ENCODE measurements at places on chromosomes 2 and 18.

DNA sequence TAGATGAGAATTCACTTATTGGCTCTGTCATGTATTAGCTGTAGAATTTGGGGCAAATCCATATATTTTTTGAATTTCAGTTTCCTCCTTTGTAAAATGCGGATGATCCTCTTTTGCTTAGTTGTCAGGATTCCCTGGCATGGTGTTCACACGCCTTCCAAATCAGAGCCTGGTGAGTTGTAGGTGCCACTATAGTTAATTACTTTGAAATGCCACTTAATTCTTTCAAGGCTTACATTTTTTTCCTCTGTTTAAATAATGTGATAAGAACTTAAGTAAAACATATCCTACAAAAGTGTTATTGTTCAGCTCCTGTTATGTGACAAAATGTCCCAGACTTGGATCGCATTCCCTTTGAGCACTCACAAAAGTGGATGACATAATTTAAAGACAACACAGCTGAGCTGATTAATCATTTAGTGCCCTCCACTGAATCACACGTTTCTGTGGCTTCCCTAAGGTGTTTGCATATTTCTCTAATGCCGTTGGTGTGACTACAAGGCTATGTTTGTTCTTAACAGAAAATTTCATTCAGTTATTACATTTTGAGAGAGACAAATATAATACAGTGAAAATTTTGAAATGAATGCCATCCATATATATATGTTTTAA is 471.2 kb upstream of the CHST9 start:
- DNase-seq = no peak

GRCh38 chr2:128368437-128369107 is 49.9 kb upstream of the HS6ST1 start:
- DNase-seq = no peak

DNA sequence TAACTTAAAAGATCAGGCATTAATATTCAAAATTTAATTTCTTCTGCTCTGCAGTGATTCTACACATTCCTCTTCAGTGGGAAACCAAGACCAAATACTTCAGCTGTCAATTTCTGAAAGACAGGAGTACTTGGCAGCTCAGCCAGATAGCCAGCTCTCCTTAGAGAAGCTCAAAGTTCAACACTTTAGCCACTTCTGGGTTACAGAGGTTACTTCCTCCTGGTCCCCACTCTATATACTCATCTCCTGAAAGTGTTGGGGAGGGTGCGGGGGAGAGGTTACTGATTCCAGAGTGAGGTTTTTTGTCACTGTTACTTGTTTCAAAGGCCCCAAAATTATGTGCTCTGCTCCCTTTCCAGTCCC is 4.1 kb downstream of the CYTIP start:
- no peak for DNase-seq

- DNase-seq = no peak
These were observed 21.1 kb downstream of the EMX1 start for GRCh38 chr2:72938455-72938854.

GRCh38 chr2:190254063-190254850 is 65.4 kb downstream of the HIBCH start:
- DNase-seq = no peak

GRCh38 chr18:8980496-8980895 is 122.0 kb upstream of the NDUFV2 start:
- DNase-seq = no peak

DNA sequence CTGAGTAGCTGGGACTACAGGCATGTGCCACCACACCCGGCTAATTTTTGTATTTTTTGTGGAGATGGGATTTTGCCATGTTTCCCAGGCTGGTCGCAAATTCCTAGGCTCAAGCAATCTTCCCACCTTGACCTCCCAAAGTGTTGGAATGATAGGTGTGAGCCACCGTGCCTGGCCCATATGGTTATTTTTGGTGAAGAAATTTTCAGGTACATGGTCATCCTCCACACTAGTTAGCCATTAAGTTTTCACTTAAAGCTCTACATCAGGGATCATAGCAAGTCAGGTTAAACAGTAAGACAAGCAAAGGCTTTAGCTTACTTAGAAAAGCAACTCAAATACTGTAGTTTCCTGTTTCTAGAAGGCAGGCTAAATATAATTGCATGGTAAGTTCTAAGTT is 104.3 kb upstream of the GRB14 start:
- DNase-seq = no peak

DNA sequence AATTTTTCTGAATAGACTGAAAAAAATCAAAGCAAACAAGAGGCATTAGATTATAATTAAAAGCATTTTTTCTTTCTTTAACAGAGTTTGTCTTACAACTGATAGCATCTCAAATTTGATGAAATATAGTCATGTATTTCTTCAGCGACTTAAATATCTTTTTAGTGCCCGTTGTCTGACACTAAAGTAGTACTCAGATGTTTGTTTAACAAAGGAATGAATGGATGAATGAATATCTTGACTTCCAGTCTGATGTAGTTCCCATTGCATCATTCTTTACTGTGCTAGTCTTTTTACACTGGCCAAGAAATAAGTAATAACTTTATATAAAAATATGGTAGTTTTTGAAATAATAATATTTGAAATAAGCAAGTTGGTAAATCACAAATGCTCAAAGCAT is 111.1 kb downstream of the TTC27 start:
- DNase-seq = no peak

DNA sequence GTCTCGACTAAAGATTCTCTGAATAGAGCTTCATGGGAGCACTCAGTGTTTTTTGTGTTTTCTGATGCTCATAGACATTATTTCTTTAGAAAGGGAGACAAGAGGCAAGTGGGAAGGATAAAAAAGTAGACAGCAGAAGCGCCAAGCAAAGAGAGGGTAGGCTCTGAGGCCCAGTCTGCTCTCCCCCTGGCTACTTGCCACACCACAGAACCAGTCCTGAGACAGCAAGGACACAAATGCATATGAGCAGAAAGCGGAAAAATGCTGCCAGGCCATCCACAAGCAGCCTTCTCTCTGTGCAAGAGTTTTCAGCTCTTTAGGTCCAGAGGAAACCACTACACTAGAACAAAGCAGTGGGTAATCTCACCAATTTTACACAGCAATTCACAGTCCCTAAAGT is 285.4 kb downstream of the ZNF521 start:
- no peak for DNase-seq

GRCh38 chr2:232402518-232402917 is 4.1 kb upstream of the ALPG start:
- no peak for DNase-seq

DNA sequence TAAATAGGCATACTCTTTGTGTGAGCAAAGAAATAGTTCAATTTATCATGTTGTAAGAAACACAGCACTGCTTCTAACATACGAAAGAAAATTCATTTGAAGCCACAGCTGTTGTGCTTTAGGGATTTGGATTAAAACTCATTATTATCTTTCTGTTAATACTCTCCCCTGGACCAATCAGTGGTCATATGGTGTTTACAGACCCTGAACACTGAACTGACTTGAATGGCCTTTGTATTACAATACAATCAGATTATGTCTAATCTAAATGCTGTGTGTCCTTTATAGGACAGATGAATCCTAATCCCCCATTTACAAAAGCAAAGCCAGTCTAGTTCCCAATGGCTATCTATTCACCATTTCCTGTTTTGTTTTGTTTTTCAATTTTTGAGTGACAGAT is 36.5 kb downstream of the ZNF385B start:
- DNase-seq = no peak

DNA sequence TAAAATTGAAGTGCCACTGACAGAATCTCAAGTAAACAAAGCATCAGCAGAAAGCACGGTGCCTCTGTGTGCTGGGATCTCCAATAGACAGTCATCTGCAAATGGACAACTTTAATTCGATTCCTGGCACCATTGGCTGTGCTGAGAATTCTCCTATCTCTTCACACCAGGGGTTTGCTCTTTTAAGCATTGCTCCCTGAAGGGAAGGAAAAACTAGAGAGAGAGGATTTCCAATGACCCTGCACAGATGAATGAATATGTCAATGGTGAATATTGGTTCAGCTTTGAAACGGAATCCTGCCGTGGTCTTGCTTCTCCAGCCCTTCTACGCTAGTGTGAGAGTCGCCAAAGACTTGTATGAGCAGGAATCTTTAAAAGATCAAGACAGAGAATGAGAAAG is 97.9 kb downstream of the FIGN start:
- no peak for DNase-seq

DNA sequence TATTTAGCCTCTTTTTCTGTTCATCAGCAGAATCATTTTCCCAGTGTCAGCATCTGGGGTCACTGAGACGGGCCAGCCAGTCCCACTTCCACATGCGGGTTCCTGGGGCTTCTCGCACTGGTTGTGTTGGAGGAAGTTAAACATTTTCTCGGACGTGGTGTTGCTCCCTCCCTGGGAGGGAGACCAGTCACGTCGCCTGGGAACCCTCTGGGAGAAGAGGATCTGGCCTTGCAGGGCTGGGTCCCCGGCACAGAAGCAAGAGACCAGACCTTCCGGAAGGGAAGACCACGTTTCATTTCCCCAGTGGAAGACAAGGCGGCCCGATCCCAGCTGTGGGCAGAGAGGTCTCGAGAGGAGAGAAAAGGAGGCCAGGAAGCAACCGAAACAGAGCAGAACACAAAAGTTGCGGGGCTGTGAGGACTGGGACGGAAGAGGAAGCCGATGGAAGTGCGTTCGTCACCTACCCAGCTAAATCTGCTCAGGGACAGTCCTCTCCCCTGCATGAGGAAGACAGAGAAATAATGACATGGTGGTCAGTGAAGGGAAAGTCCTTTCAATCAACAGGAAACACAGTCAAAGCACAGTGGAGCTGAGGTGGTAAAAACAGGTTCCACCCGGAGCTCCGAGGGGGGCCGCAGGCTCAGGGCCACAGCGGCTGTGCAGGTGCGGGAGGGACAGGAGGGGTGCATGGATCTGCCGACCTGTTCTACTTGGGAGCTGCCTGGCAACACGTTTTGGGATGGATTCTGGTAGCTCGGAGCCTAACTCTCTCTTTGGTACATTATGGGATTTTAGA is 144.4 kb downstream of the MBP start:
- no peak for DNase-seq

DNA sequence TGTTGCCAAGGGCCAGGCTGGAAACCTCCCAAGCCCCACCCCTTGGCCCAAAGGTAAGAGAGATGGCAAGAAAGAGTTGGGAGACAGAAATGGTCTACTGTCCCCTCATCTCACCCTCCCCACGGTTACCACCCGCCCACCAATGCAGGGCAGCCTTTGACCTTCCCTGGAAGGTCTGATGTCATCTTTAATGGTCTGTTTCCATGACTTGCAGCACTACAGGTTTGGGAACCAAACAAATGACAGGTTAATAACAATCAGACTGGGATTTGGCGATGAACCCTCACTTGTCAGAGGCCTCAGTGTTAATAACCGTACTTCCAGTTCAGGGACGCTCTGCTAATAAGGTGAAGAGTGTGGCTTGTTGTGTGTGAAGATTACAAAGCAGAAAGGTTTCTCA is 70.4 kb downstream of the MRO start:
- DNase-seq = no peak

DNA sequence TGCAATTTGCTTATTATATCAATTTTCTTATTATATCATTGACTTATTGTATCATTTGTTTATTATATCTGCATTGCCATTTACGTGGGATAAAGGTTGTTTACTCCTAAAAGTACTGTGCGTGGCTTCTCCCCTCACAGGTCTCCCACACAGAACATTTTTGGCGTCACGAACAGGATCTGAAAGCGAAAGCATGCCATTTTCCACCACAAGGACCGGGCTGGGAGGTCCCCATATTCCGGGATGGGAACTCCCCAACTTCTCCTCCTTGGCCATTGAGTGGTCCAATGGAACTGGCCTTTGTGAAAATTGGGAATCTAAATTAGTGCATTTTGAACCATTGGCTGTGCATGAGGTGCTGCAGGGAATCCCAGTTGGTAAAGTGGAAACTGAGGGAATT is 4.8 kb upstream of the DSG2 start:
- no peak for DNase-seq

GRCh38 chr2:26074676-26075075 is 40.8 kb downstream of the RAB10 start:
- no peak for DNase-seq

DNA sequence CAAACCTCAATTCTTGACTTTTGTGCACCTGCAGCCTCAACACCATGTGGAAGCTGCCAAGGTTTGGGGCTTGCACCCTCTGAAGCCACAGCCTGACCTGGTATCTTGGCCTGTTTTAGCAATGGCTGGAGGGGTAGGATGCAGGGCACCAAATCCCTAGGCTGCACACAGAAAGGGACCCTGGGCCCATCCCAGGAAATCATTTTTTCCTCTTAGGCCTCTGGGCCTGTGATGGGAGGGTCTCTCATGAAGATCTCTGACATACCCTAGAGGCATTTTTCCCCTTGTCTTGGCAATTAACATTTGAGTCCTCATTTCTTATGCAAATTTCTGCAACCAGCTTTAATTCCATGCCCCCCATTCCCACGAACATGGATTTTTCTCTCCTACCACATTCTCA is 10.2 kb downstream of the IL18R1 start:
- DNase-seq = no peak

DNA sequence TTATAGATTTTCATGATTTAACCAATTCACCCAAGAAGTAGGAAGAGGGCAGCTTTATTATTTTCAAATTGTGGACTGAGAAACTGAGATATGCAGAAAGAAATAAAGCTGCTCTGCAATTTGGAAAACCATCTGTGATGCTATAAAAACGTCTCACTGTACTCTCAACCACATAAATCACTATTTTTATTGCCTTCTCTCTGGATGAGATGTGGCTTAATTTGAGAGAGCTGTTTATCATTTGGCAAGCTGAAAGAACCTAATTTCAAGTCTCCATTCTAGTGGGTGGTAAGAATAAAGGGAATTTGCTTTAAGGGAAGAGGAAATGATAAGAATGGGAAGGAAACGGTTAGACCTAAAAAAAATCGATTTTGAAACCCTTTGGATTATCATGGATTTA is 49.9 kb upstream of the CYP1B1 start:
- no peak for DNase-seq

DNA sequence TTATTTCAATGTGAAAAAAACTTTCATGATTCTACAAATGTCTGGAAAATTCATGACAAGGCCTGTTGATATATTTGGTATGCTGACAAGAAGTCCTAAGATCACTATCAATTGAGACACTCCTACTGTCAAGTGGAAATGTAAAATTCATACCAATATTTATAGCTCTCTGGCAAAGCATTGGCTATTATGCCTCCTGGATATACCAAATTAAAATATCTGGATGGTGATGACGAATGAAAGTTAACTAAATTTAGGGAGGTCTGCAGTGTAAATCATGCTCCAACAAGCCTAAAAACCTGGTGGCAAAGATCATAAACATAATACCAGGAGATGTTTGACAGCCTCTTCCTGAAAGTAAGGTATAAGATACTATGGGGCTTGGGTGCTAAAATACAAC is 41.1 kb upstream of the TCF4 start:
- DNase-seq = no peak

DNA sequence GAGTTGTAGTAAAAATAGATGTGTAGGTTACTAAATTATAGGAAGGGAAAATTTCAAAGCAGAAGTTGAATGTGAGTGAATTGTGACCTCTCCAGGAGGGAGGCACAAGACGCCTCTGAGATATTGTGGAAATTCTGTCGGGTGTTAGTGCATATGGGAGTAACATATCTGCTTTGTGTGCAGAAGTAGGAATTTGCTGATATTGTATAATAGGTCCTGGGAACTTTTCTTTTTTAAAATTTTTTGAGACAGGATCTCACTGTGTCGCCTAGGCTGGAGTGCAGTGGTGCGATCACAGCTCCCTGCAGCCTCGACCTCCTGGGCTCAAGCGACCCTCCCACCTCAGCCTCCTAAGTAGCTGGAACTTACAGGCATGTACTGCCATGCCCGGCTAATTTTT is 34.7 kb downstream of the UBXN4 start:
- no peak for DNase-seq

Measured in CD4-positive, alpha-beta T cell treated with Interleukin-1 beta for 1 hour (primary cell).